ENCODE measurements at places on chromosomes 4 and X.

- H3K36me3 ChIP-seq = no peaks in the 10 kb centered on the region
- H3K27me3 ChIP-seq = peaks cover 16% of the 10 kb centered on the region
- H3K4me1 ChIP-seq = peaks cover 2% of the 10 kb centered on the region
- H3K27ac ChIP-seq = no peak overlapping the region
Measured at GRCh38 chr4:157980158-157980557, 192.7 kb downstream of the GASK1B start.

DNA sequence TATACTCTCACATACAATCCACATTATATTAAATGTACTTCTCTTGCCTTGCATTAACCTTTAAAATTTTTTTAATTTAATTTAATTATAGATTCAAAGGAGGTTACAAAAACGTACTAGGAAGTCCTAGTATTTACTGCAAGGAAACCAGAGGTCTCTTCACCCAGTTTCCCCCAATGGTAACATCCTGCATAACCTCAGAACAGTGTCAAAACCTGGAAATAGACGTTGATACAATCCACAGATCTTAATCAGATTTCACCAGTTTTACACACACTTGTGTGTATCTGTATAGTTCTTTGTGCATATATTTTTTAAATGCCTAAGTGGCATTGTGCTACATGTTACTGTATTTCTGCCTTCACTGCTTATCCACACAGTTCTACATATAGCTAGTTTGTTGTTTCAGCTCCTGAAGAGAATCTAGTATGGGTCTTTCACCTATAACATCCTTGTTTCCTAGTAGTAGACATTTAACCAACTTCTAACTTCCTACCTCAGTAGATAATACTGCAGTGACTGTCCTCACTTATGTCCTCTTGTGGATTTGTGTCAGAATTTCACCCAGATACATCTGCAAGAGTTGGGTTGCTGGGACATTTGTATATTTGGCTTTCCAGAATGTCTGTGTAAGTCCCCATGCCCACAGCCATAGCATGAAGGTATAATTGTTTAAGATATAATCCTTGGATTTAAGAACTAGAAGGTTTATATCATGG, 103.2 kb downstream of the NFKB1 start:
- H3K27me3 ChIP-seq = no peaks in the 10 kb centered on the region
- H3K36me3 ChIP-seq = peaks cover 79% of the 10 kb centered on the region
- H3K27ac ChIP-seq = peak overlapping the region; percentile 16
- peaks cover 55% of the 10 kb centered on the region for H3K4me1 ChIP-seq

DNA sequence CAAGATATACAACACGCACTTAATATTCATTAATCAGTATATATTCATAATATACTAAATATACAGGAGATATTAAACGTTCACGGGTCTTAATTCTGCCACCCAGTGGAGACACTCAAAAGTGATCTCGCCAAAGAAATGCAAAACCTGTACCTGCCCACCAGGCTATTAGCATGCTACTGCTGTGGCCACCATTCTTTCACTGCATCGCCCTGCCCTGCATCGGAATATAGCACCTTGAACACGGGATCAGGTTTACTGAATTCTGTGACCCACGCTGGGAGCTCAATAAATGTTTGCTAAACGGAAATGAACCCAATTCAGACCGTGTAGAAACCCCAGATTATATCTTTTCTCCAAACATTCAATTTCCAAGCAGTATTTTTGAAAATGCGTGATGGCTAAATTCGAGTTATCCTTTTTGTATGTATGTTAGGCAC, 840 bp upstream of the CLCN3 start:
- peaks cover 50% of the 10 kb centered on the region for H3K4me1 ChIP-seq
- H3K36me3 ChIP-seq = peaks cover 4% of the 10 kb centered on the region
- peak; percentile 46 for DNase-seq
- H3K27ac ChIP-seq = peak overlapping the region; percentile 99

GRCh38 chrX:39320165-39320564, 518.9 kb downstream of the MID1IP1 start:
- H3K27ac ChIP-seq = no peak overlapping the region
- H3K4me3 ChIP-seq = no peak overlapping the region
- H3K4me1 ChIP-seq = peaks cover 27% of the 10 kb centered on the region
- H3K36me3 ChIP-seq = peaks cover 44% of the 10 kb centered on the region
- no peak for DNase-seq

- no peak for DNase-seq
- H3K27me3 ChIP-seq = peaks cover 25% of the 10 kb centered on the region
- no peak within 1 kb of the TSS for H3K4me3 ChIP-seq
- H3K36me3 ChIP-seq = no peaks in the 10 kb centered on the region
- no peak within 1 kb of the TSS for H3K27ac ChIP-seq
Measured at GRCh38 chrX:3346501-3347259, at the start of gene MXRA5. TSS of gene MXRA5 (minus strand) at chrX:3346652. CDS start at chrX:3343833, 2,819 bp downstream.

DNA sequence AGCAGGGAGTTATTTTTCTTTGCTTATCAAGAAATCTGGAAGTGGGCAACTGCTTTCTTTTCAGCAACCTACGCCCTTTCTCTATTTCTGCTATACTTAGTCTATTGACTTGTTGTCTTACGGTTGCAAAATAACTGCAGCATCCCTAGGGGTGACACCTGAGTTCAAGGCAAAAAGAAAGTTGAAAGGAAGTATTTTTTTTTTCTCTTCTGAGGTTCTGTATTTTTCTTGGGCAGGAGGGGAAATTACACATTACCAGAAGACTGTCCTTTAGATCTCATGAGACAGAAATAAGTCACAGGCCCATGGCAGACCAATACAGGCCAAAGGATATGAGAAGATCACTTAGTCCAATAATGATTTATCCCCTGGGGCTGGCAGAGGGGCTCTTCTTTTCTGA, 204.7 kb upstream of the CASK start:
- no peaks in the 10 kb centered on the region for H3K27me3 ChIP-seq

- H3K27ac ChIP-seq = peak overlapping the region; percentile 98
- H3K27me3 ChIP-seq = no peaks in the 10 kb centered on the region
- H3K4me1 ChIP-seq = peaks cover 44% of the 10 kb centered on the region
Measured at GRCh38 chrX:107674480-107675364, 46.4 kb downstream of the PRPS1 start.

- no peak overlapping the region for H3K27ac ChIP-seq
- no peak for DNase-seq
- H3K36me3 ChIP-seq = no peaks in the 10 kb centered on the region
Measured at GRCh38 chrX:86103061-86103460, 45.2 kb upstream of the DACH2 start.

DNA sequence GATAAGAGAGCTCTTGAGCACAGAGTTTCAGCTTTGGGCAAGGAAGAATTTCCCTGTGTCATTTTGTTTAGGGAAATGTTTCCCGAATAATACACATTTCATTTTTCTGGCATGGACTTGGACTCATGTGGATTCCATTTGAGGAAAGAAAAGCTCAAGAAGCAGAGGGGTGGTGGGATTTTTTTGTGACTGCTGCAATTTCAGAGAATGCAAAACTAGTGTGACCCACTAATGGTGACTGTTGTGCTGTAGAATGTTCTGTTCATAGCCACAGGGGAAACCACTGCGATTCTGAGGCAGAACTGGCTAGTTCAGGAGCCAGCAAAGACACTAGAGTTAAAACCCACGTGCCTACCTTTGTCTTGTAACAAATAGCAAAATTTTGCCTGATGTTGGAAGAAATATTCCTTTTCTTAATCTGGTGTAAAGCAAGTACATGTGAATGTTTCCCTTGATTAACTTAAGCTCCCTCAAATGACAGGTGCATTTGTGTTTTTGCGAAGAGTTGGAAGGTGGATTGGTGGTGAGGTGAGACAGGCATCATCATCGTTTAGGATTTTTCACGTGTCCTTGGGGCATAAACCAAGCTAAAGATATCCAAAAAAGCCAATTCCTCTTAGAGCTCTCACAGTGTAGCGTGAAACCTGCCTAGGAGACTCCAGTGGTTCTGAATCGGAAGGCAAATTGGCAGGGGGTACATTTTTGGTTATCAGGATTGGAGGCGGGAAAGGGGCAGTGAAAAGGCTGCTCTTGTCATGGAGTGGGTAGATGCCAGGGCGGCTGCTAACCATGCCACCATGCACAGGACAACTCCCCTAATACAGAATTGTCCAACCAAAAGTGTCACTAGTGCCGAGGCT, 38.0 kb upstream of the FAM9C start:
- peak overlapping the region; percentile 95 for H3K27ac ChIP-seq
- H3K36me3 ChIP-seq = peaks cover 6% of the 10 kb centered on the region
- H3K27me3 ChIP-seq = no peaks in the 10 kb centered on the region
- no peak for DNase-seq
- peaks cover 64% of the 10 kb centered on the region for H3K4me1 ChIP-seq

- H3K4me1 ChIP-seq = no peaks in the 10 kb centered on the region
- H3K27me3 ChIP-seq = no peaks in the 10 kb centered on the region
- H3K4me3 ChIP-seq = no peak overlapping the region
- DNase-seq = no peak
Measured at GRCh38 chrX:54824722-54825121, 17.2 kb downstream of the MAGED2 start.

DNA sequence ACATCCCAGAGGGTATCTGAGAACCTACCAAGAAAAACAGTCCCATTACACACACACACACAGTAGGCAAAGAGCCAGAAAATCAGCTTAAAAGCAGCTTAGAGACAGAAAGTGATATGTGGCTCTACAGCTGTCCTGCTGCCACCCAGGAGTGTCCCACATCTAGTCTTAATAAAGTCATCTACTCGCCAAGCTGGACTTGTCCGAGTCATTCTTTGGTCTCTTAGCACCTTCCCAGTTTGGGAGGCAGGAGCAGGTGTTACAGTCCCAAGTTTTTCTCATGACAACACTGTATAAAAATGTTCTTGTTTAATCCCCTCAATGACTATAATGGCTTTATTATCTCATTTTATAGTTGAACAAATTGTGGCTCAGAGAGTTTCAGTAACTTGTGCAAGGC, 252.5 kb upstream of the CASK start:
- H3K4me3 ChIP-seq = no peak overlapping the region
- no peak overlapping the region for H3K27ac ChIP-seq
- no peaks in the 10 kb centered on the region for H3K4me1 ChIP-seq
- H3K27me3 ChIP-seq = no peaks in the 10 kb centered on the region
- DNase-seq = no peak

DNA sequence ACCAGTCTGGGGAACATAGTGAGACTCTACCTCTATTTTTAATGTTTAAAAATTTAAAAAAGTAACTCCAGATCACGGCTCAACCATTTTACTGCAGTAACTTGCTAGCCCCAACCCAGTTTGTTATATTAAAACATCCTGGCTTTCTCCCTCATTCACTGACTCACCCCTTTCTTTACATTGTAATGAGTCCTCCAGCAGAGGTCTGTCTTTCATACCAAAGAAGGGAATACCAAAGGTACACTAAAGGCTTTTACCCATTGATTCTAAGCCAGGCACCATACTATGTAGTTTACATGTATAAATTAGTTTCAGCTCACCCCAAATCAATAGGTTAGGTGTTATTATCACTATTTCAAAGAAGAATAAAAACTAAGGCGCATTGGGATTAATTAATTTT, 286.9 kb downstream of the PACRGL start:
- no peaks in the 10 kb centered on the region for H3K36me3 ChIP-seq
- peaks cover 21% of the 10 kb centered on the region for H3K27me3 ChIP-seq
- no peak overlapping the region for H3K4me3 ChIP-seq
- H3K27ac ChIP-seq = no peak overlapping the region
- H3K4me1 ChIP-seq = no peaks in the 10 kb centered on the region

GRCh38 chr4:111601671-111602070, 543.6 kb upstream of the FAM241A start:
- no peaks in the 10 kb centered on the region for H3K36me3 ChIP-seq
- H3K27ac ChIP-seq = no peak overlapping the region
- no peak for DNase-seq
- no peak overlapping the region for H3K4me3 ChIP-seq
- no peaks in the 10 kb centered on the region for H3K27me3 ChIP-seq

DNA sequence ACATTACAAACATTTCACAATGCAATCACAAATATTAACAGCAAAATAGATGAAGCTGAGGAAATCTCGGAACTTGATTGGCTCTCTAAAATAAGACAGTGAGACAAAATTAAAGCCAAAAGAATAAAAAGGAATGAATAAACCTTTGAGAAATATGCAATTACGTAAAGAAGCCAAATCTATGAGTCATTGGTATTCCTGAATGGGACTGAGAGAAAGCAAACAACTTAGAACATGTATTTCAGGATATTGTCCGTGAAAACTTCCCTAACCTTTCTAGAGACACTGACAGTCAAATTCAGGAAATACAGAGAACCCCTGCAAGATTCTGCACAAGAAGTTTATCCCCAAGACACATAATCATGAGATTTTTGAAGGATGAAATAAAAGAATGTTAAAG, 48.4 kb upstream of the SPANXN2 start:
- H3K4me1 ChIP-seq = no peaks in the 10 kb centered on the region
- H3K4me3 ChIP-seq = no peak overlapping the region
- H3K27me3 ChIP-seq = no peaks in the 10 kb centered on the region
- DNase-seq = no peak
- H3K27ac ChIP-seq = no peak overlapping the region
- H3K36me3 ChIP-seq = no peaks in the 10 kb centered on the region

- H3K4me1 ChIP-seq = peaks cover 42% of the 10 kb centered on the region
- DNase-seq = no peak
Measured at GRCh38 chr4:184324939-184325477, 107.3 kb upstream of the ENPP6 start.

- H3K36me3 ChIP-seq = peaks cover 20% of the 10 kb centered on the region
- peak overlapping the region; percentile 96 for H3K27ac ChIP-seq
- peaks cover 38% of the 10 kb centered on the region for H3K4me1 ChIP-seq
- no peaks in the 10 kb centered on the region for H3K27me3 ChIP-seq
Measured at GRCh38 chr4:113763029-113763285, 1.4 kb upstream of the CAMK2D start.

- no peaks in the 10 kb centered on the region for H3K36me3 ChIP-seq
- no peaks in the 10 kb centered on the region for H3K4me1 ChIP-seq
- H3K4me3 ChIP-seq = no peak overlapping the region
- DNase-seq = no peak
- no peak overlapping the region for H3K27ac ChIP-seq
Measured at GRCh38 chr4:23999714-24000469, 110.0 kb upstream of the PPARGC1A start.
